ENCODE measurements at places on chromosomes 13 and 19.

DNA sequence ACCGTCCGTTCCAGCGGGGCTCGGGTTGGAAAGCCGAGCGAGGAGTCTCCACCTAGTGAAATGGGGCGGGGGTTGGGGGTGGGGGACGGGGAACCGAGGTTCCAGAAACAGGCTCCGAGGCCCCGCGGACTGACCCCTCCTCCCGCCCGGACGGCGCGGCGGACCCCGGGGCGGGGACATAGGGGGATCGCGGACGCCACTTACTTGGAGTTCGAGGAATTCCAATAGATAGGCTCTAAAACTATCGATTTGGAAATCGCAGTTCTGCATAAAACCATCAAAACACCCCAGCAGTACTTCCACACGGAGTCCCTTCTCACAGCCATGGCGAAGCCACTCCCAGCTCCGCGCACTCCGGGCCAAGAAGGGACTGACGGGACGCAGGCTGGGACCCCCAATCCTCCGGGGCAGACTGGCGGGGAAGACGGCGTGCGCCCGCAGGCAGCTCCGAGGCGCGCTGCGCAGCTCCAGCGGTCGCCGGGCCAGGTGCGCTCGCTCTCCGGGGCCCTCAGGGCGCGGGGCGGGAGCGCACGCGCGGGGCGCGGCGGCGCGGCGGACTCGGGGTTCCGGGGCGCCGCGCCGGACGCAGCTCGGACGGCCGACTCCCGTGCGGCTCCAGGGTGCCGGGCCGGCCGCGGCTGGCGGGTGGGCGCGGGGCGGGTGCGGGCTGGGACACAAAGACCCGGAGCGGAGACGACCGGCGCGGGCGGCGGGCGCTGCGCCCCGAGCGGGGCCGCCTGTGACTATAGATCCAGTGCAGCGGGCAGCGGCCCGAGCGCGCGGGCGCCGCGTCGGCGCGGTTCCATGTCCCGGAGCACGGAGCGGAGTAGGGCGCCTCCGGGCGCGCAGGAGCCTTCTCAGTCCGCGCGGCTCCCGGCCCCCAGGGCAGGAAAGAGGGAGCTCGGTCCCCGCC lies 567 bp downstream of the EFNB2 start:
- peak; percentile 69 for DNase-seq

GRCh38 chr13:73985783-73986182 lies 148.4 kb downstream of the KLF12 start:
- DNase-seq: peak; percentile 63

- no peak for DNase-seq
Observed at GRCh38 chr19:44635581-44636438, 7.9 kb upstream of the PVR start.

DNA sequence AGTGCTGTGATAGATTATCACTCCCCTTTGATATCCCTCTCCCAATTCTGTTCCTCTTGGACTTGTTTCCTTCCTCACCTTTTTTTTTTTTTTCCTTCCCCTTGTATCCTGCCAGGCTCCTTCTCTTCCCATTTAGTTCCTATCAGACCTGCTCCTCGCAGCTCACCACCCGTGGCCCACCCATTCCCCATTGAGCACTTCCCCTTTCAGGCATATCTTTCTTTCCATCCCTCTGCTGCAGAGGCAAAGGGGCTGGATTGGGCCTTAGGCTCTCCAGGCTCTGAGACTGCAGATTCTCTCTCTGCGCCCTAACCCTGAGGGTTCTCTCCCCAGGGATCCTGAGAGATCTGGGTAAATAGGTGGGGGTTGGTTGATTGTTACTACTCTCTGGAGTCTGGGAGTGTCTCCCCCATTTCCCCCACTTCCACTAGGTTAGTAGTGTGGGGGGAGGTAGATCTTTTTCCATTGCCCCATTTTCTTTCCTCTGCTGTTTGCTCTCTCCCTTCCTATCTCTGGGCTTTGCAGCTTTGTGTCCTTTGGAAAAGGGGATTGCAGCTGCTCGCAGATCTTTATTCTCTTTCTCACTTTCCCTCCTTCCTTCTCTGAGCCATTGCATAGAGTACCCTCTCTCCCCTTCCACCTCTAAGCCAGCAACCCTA lies 2.3 kb downstream of the ARHGAP35 start:
- DNase-seq: peak; percentile 40

DNA sequence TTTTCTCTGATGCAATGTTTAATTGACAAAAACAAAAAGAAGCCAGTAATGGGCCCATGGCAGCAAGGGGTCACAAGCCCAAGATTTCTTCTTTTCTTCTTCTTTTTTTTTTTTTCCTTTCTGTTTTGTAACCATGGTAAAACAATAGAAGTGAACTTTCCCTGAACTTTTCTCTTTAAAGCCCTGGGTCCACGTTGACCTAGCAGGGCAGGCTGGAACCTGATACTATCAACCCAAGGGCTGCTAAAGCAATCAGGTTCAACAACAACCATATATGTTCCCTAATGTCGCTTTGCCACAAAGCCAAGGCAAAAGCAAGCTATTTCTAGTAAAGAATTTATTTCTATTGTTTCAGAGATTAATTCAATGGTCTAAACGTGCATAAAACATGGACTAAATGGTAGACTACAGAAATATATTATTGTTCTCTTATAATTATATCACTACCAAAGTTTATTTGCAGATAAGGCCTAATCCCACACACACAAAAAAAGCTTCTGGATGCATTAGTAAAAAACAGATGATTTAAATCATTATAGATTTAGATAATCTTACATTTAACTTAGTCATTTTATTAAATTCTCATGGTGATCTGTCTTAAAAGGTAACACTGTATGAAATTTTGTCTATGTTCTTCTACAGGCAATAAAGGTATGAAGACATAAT lies 153.9 kb downstream of the DACH1 start:
- DNase-seq: peak; percentile 28

GRCh38 chr19:58182577-58182988 lies 278 bp upstream of the ZNF274 start:
- DNase-seq: no peak

DNA sequence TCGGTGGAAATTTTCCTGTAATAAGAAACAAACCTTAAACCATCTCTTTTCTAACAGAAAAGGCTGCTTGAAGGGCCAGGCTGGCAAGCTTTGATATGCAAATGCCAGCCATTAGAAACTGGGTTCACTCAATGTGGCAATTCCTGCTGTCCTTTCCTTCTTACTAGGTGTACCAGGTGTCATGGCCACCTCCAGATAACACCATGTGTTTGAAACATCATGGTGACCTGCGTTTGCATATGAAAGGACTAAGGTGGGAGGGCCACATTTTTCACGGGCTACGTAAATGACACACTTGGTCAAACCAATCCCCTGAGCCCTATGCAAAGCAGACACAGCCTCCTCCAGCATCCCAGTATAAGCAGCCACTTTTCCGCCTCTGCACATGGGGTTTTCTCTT lies 789.1 kb upstream of the SLITRK5 start:
- DNase-seq: no peak
